ENCODE measurements at places on chromosomes 5 and 9.

GRCh38 chr9:91775011-91775707, 174.9 kb downstream of the ROR2 start:
- no peak for DNase-seq

DNA sequence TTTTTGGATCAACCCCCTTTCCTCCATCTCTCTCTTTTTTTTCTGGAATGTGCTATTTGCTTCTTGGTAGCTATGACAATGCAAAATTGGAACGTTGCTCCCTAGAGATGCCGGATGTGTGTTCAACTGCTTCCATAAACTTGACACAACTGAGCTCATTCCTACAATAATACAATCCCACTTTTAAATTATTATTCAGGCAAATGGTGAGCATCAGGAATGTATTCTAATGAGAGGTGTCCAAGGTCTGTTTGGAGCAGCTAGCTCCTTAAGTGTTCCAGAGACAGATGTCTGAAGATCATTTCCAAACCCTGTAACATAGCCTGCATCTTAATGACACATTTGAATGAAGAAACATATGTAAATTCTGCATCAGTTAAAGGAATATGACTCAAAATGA, 518.4 kb downstream of the TAF11L14 start:
- no peak for DNase-seq

DNA sequence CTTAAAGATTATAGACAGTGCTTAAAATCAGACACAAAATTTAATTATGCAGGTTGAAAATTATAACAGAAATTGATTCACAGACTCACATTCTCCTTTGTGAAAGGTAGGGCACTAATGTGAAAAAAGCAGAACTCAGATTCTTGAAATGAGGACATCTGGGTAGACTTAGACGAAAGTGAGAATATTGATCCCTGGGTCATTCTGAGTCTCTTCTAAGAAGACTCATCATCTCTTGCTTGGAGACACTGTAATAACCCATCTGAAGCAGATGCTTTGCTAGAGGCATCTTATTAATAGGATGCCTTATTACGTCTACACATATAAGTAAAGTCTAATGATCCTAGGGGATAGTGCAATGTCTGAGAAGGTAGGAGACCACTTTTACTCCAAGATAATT, 274.4 kb downstream of the HINT1 start:
- DNase-seq: no peak

- no peak for DNase-seq
These were observed 7.4 kb downstream of the GZMK start for GRCh38 chr5:55031492-55031891.

GRCh38 chr9:115035841-115036612, 81.9 kb downstream of the TNC start:
- peak; percentile 68 for DNase-seq

DNA sequence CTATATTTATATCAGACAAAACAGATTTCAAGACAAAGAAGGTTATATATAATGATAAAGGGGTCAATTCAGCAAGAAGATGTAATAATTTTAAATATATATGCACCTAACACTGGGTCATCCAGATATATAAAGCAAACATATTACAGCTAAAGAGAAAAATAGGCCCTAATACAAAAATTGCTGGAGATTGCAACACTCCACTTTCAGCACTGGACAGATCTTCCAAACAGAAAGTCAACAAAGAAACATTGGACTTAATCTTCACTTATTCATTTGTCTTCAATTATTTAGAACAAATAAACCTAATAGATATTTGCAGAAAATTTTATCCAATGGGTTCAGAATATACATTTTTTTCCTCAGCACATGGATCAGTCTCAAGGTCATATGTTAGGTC, 45.8 kb downstream of the MEIKIN start:
- no peak for DNase-seq

GRCh38 chr9:69400470-69400869, 75.5 kb downstream of the ENTREP1 start:
- DNase-seq: no peak

GRCh38 chr5:138408023-138408422, 30.8 kb upstream of the REEP2 start:
- no peak for DNase-seq

DNA sequence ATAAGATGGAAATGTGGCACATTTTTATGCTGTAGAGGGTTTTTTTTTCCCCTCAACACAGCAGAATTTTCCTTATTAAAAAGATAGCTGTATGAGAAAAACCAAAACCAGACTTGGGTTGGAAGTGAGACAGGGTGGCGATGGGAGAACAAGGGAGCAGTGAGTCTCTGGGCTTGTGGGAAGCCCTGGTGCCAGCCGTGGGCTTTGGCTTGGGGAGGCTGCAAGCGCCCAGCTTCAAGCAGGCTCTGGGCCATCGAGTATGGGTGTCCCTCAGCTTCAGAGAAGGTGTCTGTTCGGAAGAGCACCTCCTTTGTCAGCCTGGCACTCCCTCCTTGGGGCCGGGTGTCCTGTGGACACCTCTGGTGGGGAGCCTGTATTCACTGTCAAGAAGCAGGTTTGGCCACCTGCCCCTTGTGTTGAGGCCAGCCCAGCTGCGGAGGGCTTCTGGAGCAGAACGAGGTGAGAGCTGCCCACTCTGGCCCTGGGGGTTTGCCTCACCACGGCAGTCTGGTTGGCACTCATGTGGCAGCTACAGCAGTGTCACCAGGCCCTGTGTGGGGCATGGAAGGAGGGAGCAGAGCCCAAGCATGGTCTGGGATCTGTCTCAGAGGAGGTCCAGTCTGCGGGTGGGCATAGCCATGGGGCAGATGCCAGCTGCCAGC, 37.6 kb upstream of the ANGPTL2 start:
- DNase-seq: no peak

- no peak for DNase-seq
These were observed 54.5 kb upstream of the RAD23B start for GRCh38 chr9:107228496-107229039.

DNA sequence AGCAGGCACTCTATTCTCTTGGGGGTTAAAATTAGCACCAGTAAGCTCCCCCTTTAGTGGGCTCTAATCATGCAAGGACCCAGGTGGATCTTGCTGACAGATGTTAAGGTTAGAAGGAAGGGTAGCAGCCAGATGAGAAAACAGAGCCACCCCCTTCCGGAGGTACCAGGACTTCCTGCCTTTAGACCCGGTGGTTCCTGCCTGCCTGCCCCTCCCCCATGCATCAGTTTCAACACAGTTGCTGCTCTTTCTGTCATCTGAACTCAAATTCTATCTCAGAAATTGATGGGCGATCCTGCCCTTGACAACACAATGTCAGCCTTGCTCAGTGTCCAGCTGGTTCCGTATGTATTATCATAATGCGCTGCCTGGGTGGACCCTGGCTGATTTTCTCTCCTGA, 287.3 kb downstream of the EBF1 start:
- DNase-seq: no peak

GRCh38 chr5:87074934-87075541, 192.6 kb upstream of the RASA1 start:
- no peak for DNase-seq

DNA sequence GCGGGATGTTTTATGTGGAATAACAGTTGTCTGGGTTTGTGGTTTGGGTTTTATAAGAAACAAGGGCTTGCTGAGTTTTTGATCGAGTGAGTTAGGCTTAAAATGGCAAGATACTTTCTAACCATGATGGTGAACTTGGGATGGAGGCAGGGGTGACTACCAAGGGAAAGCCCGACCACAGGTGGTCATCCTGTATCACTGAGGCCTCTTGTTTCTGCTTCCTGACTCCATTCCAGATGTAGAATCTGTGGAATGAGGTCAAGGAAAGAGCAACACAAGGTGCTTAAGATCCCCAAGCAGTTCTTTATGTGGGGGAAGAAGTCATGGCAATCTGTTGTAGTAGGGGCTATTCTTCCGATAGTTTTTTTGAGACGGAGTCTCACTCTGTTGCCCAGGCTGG, 122.3 kb downstream of the GOLPH3 start:
- DNase-seq: no peak

GRCh38 chr5:39783756-39784421, 359.1 kb upstream of the DAB2 start:
- DNase-seq: peak; percentile 77

DNA sequence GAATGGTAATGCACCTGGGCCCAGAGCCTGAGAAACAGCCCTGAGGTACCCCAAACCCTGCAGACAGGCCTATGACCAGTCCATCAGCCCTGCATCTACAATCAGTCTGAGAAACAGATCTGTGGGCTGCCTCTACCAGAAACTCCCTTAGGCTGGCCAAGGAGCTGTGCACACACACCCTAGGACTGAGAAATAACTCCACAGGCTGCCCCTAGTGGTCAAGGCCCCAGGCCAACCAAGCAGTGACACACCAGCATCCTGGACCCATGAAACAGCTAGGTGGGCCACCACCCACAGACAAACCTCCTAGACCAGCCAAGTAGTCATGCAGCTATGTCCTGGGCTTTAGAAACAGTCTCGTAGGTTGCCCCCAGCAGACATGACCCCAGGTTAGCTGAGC, 253.6 kb upstream of the VLDLR start:
- DNase-seq: no peak

DNA sequence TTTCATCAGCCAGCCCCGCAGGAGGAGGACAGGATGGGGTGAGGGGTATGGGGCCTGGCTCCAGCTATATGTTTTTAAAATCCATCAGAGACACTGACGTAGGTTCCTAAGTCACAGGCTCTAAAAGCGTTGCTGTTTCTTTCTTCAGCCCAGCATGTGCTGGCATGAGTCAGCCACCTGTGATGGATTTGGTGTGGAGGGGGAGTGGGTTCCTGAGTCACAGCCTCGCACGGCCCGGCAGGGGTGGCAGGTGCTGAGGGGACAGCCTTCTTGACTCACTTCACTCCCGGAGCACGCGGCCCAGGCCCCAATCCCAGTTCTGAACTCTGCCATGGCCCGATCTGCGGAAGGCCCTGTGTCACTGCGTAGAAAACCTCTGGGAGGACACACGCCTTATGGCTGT, 38.8 kb upstream of the RPL26L1 start:
- DNase-seq: no peak

DNA sequence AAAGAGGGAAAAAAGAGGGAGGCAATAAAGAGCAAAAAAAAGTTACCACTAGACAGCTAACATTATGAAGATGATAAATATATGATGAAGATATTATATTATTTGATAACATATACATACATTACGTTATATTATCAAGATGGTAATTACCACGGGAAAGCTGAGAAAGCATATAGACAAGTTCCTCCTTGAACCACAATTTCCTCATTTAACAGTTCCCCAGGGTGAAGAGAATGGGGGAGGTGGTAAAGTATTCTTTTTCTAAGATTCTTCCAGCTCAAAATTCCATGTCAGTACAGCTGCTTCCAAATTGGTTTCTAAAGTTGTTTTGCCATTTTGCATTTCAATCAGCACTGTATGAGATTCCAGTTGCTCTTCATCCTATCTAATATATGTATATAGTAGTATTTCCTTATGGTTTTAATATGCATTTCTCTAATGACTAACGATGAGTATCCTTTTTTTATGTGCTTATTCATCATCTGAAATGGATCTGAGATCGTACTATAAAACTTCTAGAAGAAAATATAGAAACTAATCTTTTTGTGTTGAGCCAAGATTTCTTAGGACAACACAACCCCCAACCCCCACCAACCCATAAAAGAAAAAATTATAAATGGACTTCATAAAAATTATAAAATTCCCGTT, 49.5 kb upstream of the C9orf72 start:
- peak; percentile 13 for DNase-seq

- no peak for DNase-seq
These were observed 241.9 kb downstream of the SAXO1 start for GRCh38 chr9:18791074-18791473.

DNA sequence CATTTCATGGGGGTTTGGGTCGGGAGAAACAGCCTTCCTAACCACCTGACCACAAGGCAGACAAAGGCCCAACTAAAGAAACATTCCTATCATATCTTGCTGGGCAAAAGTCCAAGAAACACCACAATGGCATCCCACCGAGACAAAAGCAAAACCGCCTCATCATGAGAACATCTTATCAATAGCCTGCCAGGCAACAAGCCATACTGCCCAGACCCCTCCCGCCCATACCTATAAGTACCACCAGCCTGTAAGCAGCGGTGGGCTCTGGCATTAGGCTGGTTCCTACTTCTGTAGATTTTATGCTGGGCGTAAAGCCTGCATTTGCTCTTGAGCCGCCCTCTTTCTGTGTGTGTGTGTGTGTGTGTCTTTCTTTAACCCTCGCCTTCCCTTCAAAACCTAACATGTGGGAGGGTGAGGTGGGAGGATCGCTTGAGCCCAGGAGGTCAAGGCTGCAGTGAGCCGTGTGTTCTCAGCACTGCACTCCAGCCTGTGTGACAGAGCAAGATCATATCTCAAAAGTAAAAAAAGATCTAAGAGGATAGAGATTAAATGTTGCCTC, 56.9 kb downstream of the PDE6A start:
- DNase-seq: peak; percentile 77

DNA sequence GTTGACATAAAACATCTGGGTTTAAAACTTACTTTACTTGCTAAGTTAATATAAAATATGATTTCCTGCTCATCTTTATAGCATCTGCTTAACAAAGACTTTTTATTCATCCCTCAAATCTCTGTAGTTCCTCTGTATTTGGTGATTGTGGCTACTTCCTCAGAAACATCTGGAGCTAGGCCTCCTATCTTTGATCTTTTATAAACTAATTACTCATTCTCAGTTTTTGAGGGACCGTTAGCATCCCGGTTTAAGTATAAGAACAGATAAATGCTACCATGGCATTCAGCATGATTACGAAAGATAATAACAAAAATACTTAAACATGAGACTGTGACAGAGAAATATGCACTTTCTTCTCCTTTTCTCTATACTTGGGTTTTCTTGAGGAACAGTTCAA, 85.3 kb downstream of the SLC38A9 start:
- DNase-seq: no peak

Data from fibroblast of skin of left quadriceps (primary cell).